Brain pericyte (primary cell): ENCODE measurements at places on chromosomes 11 and 22.
A peak's percentile ranks its signal among the peaks of the same experiment; 100 is the strongest.

DNA sequence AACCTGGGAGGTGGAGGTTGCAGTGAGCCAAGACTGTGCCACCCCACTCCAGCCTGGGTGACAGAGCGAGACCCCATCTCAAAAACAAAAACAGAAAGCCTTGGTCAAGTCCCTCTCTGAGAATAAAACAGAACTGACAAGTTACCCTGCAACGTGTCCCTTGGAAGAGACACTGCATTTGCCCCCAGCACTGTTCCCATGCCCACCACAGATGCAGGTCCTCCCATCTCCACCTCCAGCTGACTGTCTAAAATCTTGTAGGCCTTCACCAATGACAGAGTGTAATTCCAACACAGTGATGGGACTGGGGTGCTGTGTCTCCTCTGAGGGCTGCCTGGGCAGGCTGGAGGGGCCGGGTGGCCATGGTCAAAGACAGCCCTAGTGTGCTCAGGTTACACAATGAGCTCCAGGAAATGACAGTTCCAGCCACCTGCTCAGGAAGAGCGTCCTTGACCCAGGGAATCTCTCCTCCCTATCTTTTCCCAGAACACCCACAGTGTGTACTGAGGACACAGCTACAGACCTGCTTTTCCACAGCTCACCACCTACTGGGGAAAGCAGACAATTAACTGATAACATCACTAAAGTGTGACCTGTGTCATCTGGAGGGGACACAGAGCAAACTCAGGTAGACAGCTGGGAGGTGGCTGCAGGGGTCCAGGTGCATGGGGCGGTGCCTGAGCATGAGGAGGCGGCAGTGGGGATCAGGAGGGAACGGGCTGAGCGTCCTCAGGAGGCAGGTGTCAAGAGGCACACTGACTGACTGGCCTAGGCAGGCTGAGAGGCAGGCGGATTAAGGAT is 56.4 kb downstream of the ARFGAP3 start:
- DNase-seq: no peak

GRCh38 chr11:45209891-45210699 is 63.7 kb downstream of the PRDM11 start:
- DNase-seq: peak; percentile 53

DNA sequence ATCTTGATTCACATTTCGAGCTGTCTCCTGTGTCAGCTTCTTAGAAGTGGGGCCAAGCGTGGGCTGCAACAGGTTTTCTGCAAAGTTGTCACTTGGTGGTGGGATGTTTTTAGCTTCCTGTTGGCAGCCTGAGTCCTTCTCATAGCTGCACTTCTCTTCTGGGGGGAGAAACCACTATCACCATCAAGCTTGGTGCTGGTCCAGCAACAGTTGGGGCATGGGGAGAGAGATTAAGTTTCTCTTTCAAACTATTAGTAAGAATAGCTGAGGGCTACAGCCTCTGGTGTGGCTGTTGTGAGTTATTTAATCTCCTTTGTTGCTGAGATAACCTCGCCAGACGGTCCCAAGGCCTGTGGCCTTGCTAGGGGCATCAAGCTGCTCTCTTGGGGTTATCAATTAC is 123.3 kb upstream of the CRYBB3 start:
- no peak for DNase-seq

- no peak for DNase-seq
Observed at GRCh38 chr11:88231894-88232482, 56.7 kb upstream of the RAB38 start.

DNA sequence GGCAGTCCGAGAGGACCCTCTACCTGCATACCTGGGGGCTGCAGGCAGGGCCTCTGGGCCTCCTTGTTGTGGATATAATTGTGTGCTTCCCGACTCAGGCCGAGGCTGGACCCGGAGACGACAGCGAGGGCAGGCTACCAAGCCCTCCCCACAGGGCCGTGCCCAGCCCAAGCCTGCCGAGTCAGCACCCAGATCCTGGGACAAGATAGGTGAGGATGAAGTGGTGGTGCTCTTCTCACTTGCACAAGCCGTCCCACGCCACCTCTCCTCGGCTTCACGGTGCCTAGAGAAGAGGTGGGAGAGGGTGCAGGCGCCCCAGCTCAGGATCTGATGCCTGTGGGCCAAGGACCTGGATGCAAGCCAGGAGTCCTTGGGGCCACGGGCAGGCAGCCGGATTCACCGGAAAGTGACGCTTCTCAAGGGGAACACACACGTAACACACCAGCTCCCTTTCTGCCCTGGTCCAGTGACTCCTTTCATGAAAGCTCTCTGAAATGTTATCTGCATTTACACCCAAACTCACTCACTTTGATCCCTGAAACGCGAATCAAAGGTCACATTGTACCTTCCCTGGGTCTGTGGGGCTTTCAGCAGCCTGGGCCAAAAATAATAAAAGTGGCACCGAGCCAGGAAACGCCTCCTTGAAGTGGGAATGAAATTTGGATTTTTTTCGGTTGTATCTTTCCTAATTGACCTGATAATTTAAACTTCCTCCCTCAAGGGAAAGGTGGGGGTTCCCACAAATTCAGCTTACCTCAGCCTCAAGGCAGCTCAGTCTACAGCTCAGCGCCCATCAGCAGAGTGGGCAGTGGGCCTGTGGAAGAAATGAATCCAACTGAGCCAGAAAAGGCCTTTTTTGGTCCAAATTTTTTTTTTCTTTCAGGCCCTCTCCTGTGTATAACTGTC is 1.1 kb upstream of the GNB1L start:
- no peak for DNase-seq

GRCh38 chr22:19226428-19226827 is 47.9 kb upstream of the SLC25A1 start:
- DNase-seq: no peak

GRCh38 chr11:70203751-70204465 is 812 bp downstream of the FADD start:
- DNase-seq: no peak

GRCh38 chr22:49327411-49328117 is 500.1 kb downstream of the BRD1 start:
- DNase-seq: no peak

DNA sequence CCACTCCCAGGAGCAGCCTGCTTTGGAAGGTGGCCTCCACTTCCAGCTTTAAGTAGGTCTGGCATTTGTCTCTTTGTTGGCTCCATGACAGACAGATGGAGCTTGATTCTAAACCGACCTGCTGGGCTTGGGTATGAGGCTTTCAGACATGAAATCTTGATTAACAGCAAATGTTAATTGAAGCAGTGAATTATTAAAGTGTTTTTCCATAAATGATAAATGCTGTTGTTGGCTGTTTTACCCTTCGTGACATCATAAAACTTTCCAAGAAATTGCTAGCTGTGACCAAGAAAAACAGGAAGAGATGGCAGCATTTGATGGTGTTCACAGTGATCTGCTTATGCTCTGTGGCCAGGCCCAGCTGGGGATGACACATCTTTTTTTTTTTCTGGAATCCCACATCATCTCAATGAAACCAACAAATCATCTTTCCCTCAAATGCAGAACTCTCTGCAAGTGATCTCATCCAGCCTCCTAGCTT is 66.1 kb downstream of the RBMXL2 start:
- no peak for DNase-seq
